AG04450 (cell line): ENCODE measurements at places on chromosomes 3 and 15.

DNA sequence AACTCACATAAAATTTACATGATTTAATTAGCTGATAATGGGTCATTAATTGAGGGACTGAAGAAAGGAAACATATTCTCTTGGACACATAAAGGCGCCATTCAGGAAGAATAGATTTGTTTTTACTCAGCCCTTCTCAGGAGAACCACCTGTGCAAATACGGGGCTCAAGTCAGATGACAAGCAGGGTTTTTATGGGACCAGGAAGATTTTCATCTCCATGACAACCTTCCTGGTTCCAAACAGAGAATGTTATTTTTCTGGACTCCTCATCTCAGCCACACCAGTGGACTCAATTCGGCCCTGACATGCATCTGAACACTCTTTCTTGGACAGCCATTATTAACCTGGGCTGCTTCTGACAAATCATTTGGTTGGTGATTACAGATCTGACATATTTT is 120.5 kb downstream of the PDZRN3 start:
- no peak for DNase-seq

GRCh38 chr3:51711352-51712037 is 4.6 kb downstream of the GRM2 start:
- DNase-seq: no peak

GRCh38 chr3:196537319-196537984 is 22.3 kb upstream of the SMCO1 start:
- no peak for DNase-seq

- no peak for DNase-seq
Observed at GRCh38 chr3:64290864-64291263, 65.6 kb upstream of the PRICKLE2 start.

- DNase-seq: no peak
Observed at GRCh38 chr3:143753006-143753405, 95.3 kb downstream of the SLC9A9 start.

DNA sequence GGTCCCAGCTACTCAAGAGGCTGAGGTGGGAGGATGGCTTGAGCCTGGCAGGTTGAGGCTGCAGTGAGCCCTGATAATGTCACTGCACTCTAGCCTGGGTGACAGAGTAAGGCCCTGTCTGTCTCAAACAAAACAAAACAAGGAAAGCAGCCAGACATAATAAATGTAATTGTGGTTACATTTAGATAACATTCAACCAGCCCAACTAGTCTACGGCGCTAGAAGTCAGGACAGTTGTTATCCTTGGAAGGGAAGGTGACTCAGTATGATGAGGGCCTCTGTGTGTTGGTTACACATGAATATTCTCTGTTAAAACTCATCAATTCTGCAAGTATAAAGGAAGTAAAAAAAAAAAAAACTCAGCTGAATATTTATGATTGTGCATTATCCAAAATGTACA is 27.0 kb upstream of the CSPG5 start:
- DNase-seq: no peak

DNA sequence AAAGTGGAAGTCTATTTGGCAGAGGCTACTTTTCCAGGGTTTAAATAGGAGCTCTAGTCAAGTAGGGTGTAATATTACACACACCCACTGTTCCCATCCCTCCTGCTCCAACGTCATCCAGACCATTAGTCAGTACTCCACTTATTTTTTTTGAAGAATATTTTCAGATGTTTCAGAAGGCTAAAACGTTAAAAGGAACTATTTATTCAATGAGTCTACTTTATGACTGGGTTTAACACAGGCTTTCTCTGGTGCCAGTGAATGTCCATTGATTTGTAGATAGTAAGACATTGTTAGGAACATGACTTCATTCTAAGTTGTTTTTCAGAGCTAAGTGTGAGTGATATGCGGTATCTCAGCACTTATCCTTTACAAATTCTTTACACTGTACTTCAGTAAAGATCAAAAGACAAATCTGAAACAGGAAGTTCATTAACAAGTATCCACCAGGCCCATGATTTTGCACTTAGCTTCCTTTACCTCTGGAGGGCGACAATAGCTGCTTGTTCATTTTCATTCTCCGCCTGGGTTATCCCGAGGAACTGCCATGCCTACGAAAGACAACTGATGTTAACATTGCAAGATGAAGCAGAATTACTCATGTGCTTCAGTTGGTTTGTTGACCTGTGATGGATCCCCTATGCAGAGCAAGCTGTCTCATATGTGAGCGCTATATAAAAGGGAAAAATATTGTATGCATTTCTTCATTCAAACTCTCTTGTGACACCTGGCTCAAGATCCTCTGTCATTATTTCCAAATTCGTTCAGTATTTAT is 158.7 kb downstream of the USP13 start:
- peak; percentile 65 for DNase-seq

DNA sequence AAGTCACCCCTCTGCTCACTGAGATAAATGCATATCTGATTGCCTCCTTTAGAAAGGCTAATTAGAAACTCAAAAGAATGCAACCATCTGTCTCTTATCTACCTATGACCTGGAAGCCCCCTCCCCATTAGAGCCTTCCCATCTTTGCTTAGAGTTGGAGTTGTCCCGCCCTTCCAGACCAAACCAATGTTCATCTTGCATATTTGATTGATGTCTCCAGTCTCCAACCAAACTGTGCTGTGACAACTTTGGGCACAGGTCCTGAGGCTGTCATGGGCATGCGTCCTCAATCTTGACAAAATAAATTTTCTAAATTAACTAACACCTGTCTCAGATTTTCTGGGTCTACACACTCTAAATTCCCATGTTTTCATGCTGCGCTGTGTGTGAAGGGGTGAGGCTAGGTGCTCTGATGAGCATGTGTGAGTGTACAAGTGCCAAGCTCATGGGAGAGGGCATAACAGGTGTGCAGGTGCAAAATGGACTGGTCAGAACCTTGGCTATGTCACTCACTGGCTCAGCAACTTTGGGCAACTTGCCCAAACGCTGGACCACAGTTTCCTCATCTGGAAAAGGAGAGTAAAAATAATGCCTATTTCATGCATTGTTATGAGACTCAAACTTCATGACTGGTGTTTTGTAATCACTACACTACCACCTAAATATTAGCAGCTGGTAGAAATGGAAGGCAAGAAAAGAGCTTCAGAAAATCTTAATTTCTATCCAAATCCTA is 7.2 kb downstream of the DAPK2 start:
- no peak for DNase-seq
